ENCODE measurements at places on chromosomes 7 and 10.

- no peak for DNase-seq
Measured at GRCh38 chr10:103612462-103613365, 119.2 kb downstream of the NEURL1 start.

DNA sequence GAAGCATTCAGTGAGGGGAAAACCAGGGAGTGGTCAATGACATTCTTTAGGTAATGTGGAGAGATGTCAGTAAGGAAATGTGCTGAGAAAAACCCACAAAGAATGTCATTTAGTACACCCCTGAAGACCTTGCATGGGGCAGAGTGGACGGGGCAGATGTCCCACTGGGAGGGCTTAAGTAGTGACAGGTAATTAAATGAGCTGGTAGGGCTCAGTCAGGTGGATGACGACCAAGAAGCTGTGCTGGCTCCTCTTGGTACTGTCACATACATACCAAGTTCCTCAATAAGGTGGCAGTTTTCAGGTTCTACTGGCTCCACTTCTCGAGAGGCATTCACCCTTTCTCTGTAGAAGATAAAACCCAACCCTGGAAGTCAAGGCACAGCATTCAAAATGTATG, 1.8 kb downstream of the PON3 start:
- no peak for DNase-seq

DNA sequence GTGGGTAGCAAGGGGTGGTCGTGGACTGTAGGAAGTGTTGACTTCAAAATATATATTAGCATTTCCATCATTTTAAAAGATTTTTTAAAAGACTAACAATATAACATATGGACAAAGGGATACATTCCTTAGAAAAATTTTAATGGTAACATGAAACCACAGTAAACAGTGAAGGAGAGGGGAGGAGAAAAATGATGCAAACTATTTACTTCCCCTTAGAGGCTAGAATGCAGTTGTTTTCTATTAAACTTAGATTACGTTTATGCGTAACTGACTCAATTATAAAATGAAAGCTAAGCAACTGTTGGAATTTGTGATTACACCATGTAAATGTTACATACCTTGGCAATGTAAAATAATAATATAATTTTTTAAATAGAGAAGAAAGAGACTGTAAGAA, 41.3 kb downstream of the CALD1 start:
- DNase-seq, result no peak

DNA sequence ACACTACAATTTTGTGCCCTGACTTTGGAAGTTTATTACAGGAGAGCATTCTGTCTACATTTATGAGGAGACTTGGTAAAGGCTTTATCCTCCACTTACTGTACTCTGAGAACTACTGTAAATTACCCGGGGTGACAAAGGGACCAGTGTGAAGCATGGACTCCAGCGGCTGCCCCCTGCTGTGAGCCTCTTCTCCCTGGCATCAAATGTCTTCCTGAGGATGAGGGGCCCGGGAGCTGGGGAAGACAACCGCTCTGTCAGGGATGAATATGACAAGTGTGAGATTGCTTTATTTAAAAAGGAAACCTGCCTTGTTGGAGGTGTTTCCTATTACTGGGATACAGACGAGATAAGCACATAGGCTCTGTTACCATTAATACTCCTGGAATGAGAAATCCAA, 714.8 kb downstream of the CCSER2 start:
- DNase-seq, result no peak

- no peak for DNase-seq
Measured at GRCh38 chr7:95545007-95545615, 51.2 kb downstream of the PDK4 start.

DNA sequence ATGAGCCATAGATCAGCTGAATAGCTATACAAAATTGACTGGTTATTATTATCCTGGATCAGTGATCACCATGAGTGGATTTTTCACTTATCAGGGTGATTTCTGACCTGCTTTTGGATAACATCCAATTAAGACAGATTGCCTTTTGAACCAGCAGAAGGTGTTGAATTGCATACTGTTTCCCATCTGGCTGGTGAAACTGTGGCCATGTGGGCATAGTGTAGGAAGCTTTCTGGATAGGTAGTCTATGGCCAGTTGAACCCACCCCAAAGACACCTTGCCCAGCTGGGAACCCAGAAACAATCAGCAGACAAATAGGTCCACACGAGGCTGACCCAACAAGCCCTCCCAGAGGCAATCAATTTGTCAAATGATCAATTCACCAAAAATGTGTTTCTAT, 29.3 kb downstream of the DNAJC12 start:
- DNase-seq, result no peak

- DNase-seq, result no peak
Measured at GRCh38 chr10:102770792-102771191, 27.0 kb downstream of the WBP1L start.

- no peak for DNase-seq
Measured at GRCh38 chr7:39617005-39617404, 6.4 kb upstream of the RALA start.

- DNase-seq, result no peak
Measured at GRCh38 chr7:157299613-157300368, 37.0 kb upstream of the DNAJB6 start.

DNA sequence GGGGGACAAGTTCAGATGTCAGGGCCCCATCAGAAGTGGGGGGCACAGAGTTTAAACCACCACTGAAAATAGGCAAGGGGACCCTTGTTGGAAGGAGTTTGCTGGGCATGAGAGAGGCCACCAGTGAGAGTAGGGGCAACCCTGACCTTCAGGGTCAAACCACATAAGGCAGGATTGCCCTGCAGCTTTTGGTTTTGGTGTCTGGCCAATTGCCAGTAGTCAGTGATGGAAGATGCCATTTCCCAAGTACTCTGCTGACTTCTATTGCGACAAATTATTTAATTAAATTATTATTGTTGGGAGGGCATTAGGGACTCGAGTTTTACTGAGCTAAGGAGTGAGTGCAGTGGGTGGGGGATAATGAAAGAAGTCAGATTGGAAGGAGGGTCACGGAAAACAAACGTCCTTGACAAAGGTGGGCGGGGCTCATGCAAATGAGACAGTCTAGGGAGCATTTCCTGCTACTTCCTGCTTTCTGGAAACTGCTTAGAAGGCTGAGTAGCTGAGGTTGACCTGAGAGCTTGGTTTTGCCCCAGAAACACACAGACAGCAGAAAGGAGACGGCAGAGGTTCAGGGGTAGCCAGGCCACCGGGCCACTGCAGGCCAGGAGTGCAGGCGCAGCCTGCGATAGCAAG, 74.2 kb upstream of the ANLN start:
- DNase-seq, result no peak

DNA sequence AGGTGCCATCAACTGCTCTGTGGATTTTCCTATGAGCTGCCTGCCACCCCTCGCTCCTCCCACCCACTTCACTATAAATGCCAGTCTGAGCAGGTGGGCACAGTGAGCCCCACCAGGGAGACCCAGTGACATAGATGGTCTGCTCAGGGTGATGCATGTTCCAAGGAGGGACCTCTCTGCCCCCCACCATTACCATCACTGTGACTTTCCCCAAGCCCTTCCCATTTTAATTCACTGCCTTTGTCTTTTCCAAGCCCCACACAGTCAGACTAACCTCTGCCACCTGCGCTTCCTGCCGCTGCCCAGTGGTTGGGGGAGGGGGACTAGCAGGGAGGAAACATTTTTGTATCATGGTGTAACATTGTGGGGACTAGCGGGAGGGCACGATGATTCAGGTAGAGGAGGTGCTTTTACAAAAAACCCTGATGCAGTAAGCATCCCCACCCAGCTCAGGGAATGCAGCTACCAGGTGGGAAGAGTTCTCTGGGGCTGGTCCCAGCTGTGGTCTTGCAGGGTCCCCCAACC, 24.6 kb downstream of the PRSS2 start:
- DNase-seq, result peak; percentile 41

- DNase-seq, result no peak
Measured at GRCh38 chr7:35623381-35623780, 71.6 kb downstream of the HERPUD2 start.

GRCh38 chr10:51342381-51342780, 268.1 kb downstream of the PRKG1 start:
- no peak for DNase-seq

DNA sequence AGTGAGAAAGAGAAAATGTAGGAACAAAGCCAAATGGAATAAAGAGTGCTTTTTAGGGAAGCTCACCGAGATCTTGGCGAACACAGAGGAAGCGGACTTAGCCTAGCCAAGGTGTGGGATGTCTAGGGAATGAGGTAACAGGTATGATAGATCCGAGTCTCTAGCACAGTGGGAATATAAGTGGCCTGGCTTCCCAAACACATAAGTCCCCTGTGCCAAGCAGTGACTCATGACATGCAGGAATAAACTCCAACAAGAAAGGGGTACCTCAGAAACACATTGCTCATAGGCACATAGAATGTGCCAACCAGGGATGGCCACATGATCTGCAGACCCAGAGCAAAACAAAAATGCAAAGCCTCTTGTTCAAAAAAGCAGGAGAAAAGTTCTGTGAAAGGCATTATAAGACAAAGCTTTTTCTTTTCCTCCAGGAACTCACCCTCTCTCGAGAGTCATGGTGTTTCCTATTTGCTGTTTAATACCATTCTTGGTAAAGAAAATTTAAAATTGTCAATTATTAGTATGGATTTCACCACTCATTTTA, 542.5 kb downstream of the GATA3 start:
- DNase-seq, result no peak

DNA sequence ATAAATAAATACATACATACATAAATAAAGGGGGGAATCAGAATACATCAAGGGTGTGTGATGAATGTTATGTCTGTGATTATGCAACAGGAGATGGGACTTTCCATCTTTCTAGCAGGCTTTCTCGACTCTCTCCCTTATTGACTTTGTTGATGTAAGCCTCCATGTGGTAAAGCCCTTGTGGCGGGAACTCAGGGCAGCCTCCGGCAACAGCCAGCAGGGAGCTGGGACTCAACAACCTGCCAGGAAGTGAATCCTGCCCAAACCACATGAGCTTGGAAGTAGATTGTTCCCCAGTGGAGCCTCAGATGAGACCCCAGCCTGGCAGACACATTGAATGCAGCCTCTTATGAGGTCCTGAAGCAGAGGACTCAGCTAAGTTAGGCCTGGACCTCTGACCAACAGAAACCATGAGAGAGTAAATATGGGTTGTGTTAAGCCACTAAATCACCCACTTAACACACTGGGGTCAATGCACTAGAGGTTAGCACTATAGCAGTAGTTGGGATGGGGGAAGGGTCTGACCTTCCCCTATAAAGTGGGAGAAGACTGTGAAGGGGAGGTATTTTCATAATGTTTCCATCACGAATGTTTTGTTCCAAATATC, 104.0 kb downstream of the JCAD start:
- DNase-seq, result no peak

GRCh38 chr7:84582747-84583146, 388.2 kb upstream of the SEMA3A start:
- no peak for DNase-seq

- DNase-seq, result no peak
Measured at GRCh38 chr7:23385140-23385539, 85.2 kb downstream of the IGF2BP3 start.

GRCh38 chr10:80465839-80466590, 11.9 kb downstream of the TSPAN14 start:
- DNase-seq, result no peak

GRCh38 chr7:137804836-137805235, 41.9 kb downstream of the DGKI start:
- no peak for DNase-seq

DNA sequence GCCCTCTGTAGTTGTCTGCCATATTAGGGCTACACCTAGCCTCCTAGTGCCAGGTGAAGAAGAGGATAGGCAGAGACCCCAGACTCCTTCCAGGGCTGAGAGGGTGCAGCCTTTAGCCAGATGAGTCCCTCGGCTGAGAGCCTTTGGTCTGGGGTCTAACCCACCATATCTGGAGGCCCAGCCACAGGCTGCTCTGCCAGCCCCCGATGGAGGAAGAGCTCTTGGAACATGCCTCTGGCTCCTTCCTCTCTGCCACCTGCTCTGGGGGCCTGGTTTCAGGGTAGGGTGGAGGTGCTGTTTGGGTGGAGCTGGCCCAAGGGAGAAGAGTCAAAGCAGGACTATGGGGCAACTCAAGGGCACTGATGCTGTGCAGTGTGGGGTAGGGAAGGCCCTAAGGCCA, 1.4 kb downstream of the LRRC18 start:
- no peak for DNase-seq

DNA sequence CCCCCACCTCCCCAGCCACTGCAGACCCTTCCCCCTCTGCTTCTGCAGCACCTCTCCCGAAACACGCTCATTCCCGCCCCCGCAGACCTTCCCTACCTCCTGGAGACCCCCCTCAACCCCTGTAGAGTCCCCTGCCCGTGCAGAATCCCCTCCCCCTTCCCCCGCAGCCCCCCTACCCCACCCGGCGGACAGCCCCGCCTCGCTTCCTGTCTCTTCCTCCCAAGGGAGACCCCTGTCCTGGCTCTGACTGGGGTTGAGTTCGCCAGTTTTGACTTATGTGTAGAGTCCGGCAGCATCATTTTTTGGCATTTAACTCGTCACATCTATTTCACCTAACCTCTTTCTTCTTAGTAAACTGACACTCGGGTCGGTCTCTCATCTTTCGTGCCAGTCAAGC, 54.0 kb downstream of the ALOX5 start:
- no peak for DNase-seq

DNA sequence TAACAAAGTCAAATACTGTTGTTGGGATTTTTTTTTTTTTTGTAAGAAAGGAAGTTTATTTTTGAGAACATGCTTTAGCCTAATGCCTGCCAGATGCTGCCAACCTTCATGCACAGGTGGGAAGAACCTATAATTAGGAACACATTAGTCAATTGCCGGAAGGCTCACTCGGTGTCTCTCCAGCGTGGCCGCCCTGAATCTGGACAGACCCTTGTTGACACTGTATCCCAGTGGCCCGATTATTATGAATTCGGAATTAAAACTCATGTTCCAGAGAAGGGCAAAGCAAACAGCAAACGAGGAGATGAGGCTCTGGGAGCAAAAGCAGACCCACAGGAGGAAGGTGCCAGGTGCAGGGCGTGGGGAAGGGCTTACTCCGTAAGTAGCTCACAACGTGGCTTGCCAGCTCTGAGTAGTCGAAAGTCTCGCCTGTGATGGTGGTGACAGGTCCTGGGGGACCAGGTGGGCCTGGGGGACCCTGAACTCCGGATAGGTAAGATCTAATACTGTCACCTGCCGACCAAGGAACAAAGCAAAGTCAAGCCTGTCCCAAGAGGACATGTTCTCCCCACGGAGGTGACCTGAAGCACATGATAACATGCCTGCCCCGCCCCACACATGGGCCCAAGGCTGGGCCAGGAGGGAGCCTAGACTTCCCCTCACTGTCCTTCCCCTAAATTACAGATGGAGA, 48.3 kb downstream of the COL17A1 start:
- no peak for DNase-seq

- no peak for DNase-seq
Measured at GRCh38 chr10:72328045-72328828, 26.5 kb downstream of the DNAJB12 start.

DNA sequence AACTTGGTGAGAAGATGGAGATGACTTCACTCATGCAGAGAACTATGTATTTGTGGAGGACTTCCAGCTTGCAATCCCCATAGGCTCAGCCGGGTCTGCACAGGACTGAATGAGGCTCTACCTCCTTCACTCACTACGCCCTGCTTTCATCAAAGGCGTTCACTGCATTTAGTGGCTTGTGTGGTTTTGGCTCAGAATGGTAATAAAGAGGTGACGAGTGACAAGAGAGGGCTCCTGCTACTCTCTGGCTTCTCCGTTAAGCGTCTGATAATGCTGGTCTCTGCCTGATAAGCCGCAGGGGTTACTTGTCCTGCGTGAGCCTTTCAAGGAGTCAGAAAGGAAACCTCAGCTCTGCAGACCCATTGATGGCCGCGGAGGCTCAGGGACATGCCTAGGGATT, 343.4 kb downstream of the PRPF18 start:
- no peak for DNase-seq

- no peak for DNase-seq
Measured at GRCh38 chr7:128166603-128167041, 74.5 kb upstream of the LEP start.
